Fibroblast of the aortic adventitia (primary cell): ENCODE measurements at places on chromosomes 4 and X. TPM values are rescaled to one million over a fixed set of nuclear protein-coding genes. Genes with fewer than 3 reads are reported as not detected.

Gene NLGN4X
- total RNA-seq: 0.08 TPM in 1 of 2 replicates, not detected in the other

Gene DIPK2B
- 0.09 and 0.16 TPM in 2 replicates for total RNA-seq

Gene CSAG2
- not detected in 2 replicates for total RNA-seq

Gene FGF2
- 16.3 and 79.5 TPM in 2 replicates for total RNA-seq

Gene CWH43
- not detected in 2 replicates for total RNA-seq

Gene HSD17B13
- total RNA-seq: 0.18 TPM in 1 of 2 replicates, not detected in the other

Gene ASB11
- total RNA-seq: not detected in 2 replicates

Gene HELT
- not detected in 2 replicates for total RNA-seq

Gene KIT
- total RNA-seq: 0.49 and 2.7 TPM in 2 replicates

Gene CHRDL1
- total RNA-seq: 1.2 and 4.0 TPM in 2 replicates

Gene NWD2
- total RNA-seq: not detected in 2 replicates

Gene RS1
- total RNA-seq: not detected in 2 replicates

- DNase-seq: no peak
Measured at GRCh38 chrX:63283348-63283747, 67.8 kb downstream of the SPIN4 start.

- DNase-seq: no peak
Measured at GRCh38 chr4:151144329-151145072, 45.1 kb downstream of the RPS3A start.

GRCh38 chr4:27360790-27361267 is 500.2 kb downstream of the STIM2 start:
- DNase-seq: peak; percentile 91

GRCh38 chrX:17154001-17154400 is 207.5 kb downstream of the REPS2 start:
- no peak for DNase-seq

- DNase-seq: no peak
Measured at GRCh38 chrX:1435241-1435895, 17.3 kb downstream of the ASMTL start.

- no peak for DNase-seq
Measured at GRCh38 chr4:117357437-117357836, 272.1 kb upstream of the TRAM1L1 start.

- DNase-seq: no peak
Measured at GRCh38 chrX:68842781-68843581, 14.2 kb downstream of the EFNB1 start.

GRCh38 chrX:111914398-111915090 is 38.6 kb downstream of the TRPC5OS start:
- no peak for DNase-seq

DNA sequence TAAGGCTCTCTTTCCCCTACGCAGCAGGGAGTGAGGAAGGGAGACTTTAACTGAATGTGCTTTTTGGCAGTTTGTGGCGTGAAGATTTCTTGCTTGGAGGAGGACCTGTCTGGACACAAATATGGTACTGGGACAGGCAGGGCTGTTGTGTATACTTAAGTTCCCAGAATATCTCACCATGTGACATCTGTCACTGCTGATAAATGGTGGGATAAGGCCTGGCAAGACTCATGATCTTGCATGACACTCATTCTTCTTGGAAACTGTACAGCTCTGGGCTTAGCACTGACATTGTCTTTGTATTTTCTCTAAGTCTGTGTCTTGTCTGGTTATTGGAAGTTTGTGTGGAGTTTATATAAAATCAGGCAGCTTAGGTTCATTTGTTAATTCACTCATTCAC is 93.1 kb downstream of the STK32B start:
- DNase-seq: no peak

GRCh38 chr4:138576684-138577083 is 334.5 kb upstream of the SLC7A11 start:
- DNase-seq: peak; percentile 58

DNA sequence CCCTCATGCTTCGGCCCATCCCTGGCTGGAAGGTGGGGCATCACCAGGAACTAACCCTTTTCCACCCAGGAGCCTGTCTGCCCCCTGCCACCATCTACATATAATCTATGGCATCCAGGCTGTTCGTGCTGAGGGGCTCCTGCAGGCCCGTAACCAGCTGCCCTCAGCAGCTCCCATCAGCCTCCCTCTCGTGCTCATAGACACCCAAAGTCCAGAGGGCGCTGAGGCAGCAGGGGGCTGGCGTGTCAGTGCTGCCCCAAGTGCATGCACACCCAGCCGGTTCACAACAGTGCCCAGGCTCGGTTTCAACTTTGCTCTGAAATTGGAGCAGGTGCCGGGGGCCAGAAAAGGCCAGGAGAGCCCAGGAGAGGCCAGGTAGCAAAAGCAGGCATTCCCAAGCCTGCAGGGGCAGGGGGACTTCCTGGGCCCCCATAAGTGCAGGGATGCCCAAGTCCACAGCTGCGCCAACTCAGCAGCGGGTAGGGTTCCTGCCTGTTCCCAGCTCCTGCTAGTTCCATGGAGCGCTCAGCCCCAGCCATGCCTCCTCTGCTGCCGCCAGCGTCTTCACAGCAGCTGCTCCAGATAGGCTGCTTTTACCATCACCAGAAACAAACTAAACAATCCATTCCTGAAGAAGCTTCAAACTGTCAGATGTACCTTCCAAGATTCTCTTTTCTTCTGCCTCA is 558.2 kb upstream of the GNPDA2 start:
- no peak for DNase-seq

DNA sequence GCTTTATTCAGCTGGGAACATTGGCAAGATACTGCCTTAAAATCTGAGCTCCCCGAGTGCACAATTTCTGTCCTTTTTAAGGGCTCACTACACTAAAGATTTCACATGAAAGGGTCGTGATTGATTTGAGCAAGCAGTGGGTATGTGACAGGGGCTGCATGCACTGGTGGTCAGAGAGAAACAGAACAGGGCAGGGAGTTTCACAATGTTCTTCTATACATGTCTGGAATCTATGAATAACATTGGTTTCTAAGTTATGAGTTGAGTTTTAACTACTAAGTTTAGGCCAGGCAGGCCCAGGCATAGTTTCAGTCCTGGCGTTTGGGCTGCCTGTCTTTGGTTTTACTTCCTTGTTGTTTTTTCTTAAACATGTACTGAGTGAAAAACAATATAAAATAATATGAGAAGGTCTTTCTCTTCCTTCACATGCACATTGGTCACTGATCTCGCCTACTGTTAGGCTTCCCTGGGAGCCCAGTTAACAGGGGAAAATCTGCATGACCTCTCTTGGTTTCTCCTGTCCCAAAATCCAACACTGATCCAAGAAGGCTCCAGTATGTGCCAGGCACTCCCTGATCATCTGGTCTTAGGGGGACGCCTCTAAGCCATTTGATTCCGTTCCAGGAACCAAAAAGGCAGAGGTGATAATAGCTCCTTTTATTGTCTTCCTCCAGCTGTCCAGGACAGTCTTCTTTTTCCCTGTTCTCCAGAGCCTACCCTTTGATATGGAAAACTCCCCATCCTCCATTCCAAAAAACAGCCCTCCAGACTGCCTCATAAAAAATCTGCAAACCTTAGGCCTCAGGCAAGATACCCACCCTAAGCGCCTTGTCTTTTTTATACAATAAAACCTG is at the start of gene UGT2B17:
UGT2B17 (minus strand) TSS at position 51 of the 854 bp plus-strand sequence. CDS start 7,838 bp downstream, outside the sequence.
- no peak for DNase-seq

DNA sequence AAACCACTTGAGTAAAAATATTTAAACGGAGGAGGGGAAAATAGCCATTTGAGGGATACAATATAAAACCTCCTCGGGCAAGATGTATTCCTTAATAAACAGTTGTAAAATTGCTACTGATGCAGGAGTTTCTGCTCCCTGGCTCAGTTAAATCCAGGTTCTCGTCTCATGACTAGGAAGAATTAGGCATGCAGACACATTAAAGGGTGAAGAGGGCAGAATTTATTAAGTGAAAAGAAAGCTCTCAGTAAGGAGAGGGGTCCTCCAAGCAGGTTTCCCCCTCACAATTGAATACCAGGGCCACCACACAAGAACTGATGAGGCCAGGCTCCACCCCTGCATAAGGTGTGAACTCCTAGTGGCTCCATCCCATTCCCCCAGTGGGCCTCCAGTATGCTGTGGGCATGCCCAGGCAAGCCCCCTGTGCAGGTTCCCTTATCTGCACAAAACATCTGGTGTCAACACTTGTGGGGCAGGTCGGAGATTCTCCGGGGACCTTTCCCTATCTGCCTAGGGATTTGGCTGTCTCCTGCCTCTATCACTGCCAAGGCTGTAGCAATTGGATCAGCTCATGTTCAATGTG is 80.4 kb downstream of the HS6ST2 start:
- no peak for DNase-seq

DNA sequence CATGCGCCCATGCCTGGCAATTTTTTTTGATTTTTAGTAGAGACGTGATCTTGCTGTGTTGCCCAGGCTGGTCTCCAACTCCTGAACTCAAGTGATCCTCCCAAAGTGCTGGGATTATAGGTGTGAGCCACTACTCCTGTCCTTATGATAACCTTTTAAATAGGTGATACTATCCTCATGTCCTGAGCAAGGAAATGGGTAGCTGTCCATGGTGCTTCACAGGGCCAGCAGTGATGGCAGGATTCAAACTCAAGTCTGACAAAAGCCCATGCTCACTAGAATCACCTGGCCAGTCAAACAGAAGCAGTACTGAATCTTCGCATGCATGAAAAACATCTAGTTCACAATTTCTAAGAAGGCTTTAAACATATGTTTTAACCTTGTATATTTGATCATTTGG is 235.1 kb downstream of the NR3C2 start:
- no peak for DNase-seq

GRCh38 chrX:38225093-38225492 is 4.4 kb upstream of the SRPX start:
- DNase-seq: no peak

DNA sequence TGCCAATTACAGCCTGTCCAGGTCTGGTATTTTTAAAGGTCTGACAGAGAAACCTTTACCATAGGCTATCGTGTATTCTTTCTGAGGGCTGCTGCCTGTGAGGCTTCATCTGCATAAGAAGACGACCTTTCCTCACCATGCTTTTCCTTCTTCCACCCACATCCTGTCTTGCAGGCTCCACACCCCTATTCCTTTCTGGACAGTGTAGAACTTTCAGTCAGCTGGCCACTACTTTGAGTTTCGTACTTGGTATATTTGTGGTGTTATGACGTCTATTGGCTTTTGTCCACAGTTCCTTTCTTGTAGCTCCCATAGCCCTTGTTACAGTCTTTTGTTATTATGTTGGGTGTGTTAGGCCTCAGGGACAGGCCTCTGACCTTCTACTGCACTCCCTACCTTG is 311.4 kb downstream of the RAPGEF2 start:
- no peak for DNase-seq

DNA sequence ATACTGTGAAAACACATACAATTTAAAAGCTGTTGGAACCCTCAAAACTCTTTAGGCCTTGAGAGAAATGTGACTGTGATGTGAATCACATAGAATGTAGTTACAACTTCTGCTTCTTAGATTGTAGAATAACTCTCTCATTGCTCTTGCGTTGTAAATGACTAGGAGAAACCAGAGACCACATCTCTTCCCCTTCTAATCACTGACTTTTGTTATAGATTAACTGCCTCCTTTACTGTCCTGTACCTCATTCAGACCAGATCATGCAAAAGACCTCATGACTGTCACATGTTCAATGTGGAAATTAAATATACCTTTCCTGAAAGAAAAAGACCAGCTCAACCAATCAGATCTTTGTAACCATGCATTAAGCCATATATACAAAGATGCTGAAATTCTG is 43.2 kb upstream of the NEIL3 start:
- no peak for DNase-seq

GRCh38 chr4:40395908-40396793 is 61.0 kb downstream of the CHRNA9 start:
- DNase-seq: peak; percentile 51

GRCh38 chrX:2500803-2501558 is at the start of the genes DHRSX and ZBED1:
Gene DHRSX, minus strand, starts transcription at chrX:2500976. Its CDS starts 51 bp downstream, at chrX:2500925.
Gene ZBED1, minus strand, starts transcription at chrX:2500976. Its CDS starts 10,257 bp downstream, at chrX:2490719.
- DNase-seq: no peak

DNA sequence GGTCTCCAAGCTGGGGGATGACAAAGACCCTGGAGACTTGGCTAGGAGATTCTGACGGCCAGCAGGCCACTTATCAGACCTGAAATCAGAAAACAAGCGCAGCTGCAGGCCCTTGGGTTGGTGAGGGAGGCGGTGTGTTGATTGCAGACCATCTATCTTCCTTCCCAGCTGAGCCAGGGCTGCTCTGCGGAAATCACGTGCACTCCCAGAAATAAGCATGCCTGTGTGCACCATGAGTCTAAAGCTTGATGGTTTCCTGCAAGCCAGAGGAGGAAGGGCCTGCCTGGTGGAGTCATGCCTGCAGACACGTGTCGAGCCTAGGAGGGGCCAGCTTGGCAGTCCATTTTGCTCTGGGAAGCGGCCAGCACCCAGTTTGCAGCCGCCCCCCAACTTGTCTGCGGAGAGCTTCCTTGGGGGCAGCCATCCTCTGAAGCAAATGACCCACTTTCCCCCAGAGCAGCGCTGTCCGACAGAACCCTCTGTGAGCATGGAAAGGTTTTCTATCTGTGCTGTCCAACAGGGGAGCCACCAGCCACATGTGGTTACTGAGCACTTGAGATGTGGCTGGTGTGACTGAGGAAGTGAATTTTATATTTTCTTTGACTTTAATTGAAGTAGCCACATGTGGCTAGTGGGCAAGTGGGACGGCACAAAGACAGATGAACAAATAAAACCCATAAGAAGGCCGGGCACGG is 175.7 kb upstream of the BCOR start:
- peak; percentile 62 for DNase-seq

DNA sequence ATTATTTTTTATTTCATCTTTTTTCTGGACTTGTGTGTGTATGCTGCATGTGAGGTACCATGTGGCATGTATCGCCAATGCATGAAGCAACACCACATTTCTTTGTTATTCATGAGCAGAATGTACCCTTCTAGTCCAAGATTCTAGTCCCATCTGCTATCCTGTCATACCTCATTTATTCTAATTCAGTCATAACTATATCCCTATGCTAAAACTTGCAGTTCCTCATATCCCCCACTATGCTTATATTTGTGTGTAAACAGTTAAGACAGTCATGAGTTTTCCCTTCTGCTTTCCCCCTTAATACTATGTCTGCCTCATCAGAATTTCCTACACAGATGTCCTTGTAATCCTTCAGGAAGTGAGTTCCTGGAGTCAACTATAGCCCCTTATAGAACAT is 19.7 kb downstream of the OCRL start:
- DNase-seq: no peak

DNA sequence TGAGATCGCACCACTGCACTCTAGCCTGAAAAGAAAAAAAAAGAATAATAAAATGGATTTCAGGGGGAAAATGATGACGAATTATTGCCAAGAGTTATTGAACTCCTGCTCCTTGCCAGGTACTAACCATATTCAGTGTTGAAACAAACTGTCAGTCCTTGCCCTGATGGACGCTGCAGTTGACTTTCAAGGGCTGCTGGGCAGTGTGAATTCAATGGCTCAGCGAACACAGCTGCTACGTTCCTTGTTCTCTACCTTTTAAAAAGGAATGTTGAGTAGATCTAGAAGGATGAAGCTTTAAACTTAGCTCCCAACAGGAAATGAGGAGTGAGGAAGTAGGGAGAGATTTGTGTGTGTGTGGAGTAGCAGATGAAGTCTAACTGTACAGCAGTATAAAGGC is 2.7 kb downstream of the LIMCH1 start:
- no peak for DNase-seq
